ENCODE measurements at places on chromosomes 3 and 15. TPM values are rescaled to one million over a fixed set of nuclear protein-coding genes. Genes with fewer than 3 reads are reported as not detected.

The CLDN1 gene
- 13.1 TPM for total RNA-seq

The SH3GL3 gene
- not detected for total RNA-seq

DNA sequence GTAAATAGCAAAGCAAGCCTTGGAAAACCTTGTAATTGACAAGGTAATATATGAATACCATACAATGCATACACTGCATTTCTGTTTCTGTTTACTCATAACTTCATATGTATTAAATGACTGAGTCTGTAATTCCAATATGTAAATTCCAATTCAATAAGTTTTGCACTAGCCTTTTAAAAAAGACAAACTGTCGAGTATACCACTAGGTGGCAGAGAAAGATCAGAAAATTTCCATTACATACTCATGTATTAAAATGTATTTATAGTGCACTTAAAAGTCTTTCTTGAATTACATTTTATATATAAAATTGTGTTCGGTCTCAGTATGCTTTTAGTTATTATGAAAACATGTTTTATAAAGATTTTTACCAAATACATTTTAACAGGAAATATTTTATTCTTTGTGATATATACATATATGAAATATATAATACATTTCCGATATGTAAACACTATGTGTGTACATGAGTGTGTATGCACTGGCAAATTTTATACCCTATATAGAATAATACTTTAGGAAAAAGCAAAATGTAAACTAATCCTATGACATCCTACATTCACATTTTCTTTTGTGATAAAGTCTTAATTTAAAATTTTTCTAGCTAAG lies 216.8 kb downstream of the VGLL3 start:
- H3K4me1 ChIP-seq, result peaks cover 11% of the 10 kb centered on the region
- DNase-seq, result no peak
- H3K4me3 ChIP-seq, result no peak overlapping the region
- no peak overlapping the region for H3K27ac ChIP-seq
- H3K36me3 ChIP-seq, result no peaks in the 10 kb centered on the region
- no peaks in the 10 kb centered on the region for H3K27me3 ChIP-seq

- H3K36me3 ChIP-seq, result peaks cover 2% of the 10 kb centered on the region
- no peak overlapping the region for H3K27ac ChIP-seq
- peaks cover 3% of the 10 kb centered on the region for H3K4me1 ChIP-seq
Observed at GRCh38 chr3:13457593-13457992, 22.5 kb upstream of the HDAC11 start.

The GP5 gene
- total RNA-seq, result not detected

- peaks cover 7% of the 10 kb centered on the region for H3K36me3 ChIP-seq
- H3K4me3 ChIP-seq, result no peak overlapping the region
- H3K4me1 ChIP-seq, result no peaks in the 10 kb centered on the region
- no peak for DNase-seq
- no peaks in the 10 kb centered on the region for H3K27me3 ChIP-seq
Observed at GRCh38 chr15:56598991-56599390, 134.1 kb upstream of the MNS1 start.

GRCh38 chr3:171094411-171094810 lies 67.9 kb upstream of the SLC2A2 start:
- peaks cover 16% of the 10 kb centered on the region for H3K36me3 ChIP-seq
- H3K27ac ChIP-seq, result no peak overlapping the region
- peaks cover 24% of the 10 kb centered on the region for H3K4me1 ChIP-seq
- no peak overlapping the region for H3K4me3 ChIP-seq
- DNase-seq, result no peak

DNA sequence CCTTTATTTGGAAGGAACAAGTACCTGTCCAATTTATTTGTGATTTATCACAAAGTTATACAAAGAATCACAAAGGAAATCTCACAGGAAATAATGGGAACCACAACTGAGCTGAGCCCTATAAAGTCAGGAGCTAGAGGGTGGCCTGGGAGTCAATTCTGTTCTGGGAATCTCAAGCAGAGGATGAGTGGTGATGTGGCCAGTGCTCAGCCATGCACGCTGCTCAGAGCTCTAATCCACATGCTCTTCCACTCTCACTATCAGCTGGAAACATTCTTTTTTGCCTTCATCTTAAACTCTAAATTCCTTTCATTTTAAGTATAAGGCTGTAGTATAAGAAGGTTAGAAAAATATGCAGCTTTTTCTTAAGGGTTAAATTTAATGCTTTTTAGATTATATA lies 36.6 kb downstream of the UACA start:
- DNase-seq, result no peak
- H3K36me3 ChIP-seq, result peaks cover 1% of the 10 kb centered on the region
- H3K27ac ChIP-seq, result peak overlapping the region; percentile 82
- H3K4me3 ChIP-seq, result no peak overlapping the region

The FETUB gene
- not detected for total RNA-seq

DNA sequence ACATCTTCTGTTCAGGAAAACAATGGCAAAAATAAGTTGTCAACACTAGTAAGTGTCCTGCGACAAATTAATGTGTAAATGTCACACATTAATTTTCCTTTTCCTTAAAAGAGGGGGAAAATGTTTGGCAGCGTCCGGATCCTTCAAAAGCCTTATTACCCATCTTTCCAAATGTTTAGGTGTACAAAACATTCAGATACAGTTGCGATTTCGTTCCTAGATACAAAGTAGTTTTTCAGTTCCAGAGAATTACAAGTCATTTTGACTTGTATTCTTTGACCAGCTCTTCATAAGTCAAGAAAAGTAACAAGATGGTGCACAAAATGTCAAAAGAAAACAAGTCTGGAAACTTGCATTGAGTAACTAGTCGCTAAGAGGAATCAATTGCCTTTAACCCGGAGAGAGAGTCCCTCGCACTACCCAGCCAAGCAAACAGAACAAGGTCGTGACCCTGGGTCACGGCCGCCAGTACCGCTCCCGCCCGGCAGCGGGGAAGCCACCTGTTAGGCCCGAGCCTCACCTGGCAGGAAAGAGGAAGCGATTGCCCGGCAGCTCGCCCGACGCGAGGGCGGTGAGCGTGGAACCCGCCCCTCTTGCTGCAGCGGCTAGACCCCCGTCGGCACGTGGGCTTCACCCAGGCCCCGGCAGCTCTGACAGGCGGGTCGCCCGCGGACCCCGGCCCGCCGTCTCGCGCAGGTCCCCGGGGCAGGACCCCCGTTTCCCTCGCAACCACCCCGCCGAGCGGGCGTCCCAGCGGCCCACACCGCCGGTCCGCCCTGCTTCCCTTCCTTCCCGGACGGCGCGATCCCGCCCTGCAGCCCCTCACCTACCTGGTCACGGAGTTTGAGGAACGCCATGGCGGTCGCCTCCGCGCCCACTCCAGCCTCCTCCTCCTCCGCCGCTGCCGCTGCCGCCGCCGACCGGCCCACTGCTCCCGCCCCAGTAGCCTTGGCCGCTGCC lies 61.0 kb upstream of the ANKRD28 start:
- H3K36me3 ChIP-seq, result peaks cover 2% of the 10 kb centered on the region
- peaks cover 14% of the 10 kb centered on the region for H3K4me1 ChIP-seq
- no peak for DNase-seq
- H3K27ac ChIP-seq, result no peak overlapping the region

DNA sequence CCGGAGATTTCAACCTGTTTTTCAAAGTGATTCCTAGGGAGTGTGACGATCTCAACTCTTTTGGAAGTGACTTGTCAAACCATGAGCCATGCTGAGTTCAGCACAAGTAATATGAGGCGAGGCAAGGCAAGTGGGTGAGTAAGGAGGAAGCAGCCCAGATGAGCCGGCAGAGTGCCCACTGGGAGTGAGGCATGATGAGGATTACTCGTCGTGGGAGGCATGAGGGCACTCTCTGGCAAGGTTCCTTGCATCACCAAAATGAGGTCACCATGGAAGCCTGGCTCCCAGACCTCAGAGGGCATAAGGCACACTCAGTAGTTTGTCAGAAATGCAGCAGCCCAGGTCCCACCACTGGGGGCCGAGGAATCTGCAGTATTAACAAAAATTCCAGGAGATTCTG lies 636.1 kb downstream of the MAGI1 start:
- no peak overlapping the region for H3K27ac ChIP-seq
- peaks cover 7% of the 10 kb centered on the region for H3K4me1 ChIP-seq
- H3K27me3 ChIP-seq, result no peaks in the 10 kb centered on the region
- H3K4me3 ChIP-seq, result no peak overlapping the region
- no peaks in the 10 kb centered on the region for H3K36me3 ChIP-seq
- peak; percentile 51 for DNase-seq

The OSBPL10 gene
- total RNA-seq, result 44.1 TPM

- H3K27me3 ChIP-seq, result no peaks in the 10 kb centered on the region
- peaks cover 16% of the 10 kb centered on the region for H3K36me3 ChIP-seq
- no peak within 1 kb of the TSS for H3K4me3 ChIP-seq
- peak; percentile 89 for DNase-seq
- peak within 1 kb of the TSS; percentile 92 for H3K27ac ChIP-seq
Observed at GRCh38 chr3:48621461-48621869, at the start of gene TMEM89. Gene TMEM89 (minus strand): TSS chr3:48621769. CDS start chr3:48621756, 13 bp downstream.

The IL12A gene
- total RNA-seq, result 1.9 TPM

DNA sequence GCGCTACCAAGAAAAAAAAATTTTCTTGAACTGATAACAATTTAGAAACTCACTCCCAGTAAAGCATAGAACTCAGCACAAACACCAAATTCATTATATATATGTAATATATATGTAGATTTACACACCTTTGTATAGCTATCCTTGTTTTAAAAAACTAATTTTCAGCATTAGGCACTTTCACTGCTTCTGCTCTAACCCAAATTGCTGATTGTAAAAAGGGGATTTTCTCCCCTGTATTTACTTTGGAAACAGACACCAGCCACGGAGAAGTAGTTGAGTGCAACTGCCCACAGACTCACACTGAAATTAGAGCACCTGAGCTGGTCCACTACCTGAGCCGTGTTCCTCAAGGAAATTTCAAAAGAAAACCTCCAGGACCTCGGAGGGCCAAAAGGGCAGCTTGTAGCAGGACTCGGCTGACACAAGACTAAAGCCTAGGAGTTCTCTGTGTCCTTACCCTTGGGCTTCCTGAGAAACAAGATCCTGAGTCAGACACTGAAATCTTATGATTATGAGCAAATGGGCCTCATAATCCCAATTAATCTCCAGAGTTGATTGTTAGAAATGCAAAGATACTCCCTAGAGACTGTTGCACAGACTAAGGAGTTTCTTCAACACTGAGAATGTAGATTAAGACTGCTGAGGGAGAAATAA lies 106.0 kb downstream of the TNIK start:
- H3K4me3 ChIP-seq, result no peak overlapping the region
- peaks cover 60% of the 10 kb centered on the region for H3K4me1 ChIP-seq
- no peak for DNase-seq
- H3K36me3 ChIP-seq, result no peaks in the 10 kb centered on the region
- H3K27ac ChIP-seq, result no peak overlapping the region
- H3K27me3 ChIP-seq, result no peaks in the 10 kb centered on the region

- H3K36me3 ChIP-seq, result no peaks in the 10 kb centered on the region
- H3K27ac ChIP-seq, result peak overlapping the region; percentile 88
- no peak for DNase-seq
- H3K4me3 ChIP-seq, result no peak overlapping the region
- H3K27me3 ChIP-seq, result peaks cover 14% of the 10 kb centered on the region
- H3K4me1 ChIP-seq, result peaks cover 16% of the 10 kb centered on the region
Observed at GRCh38 chr3:72185549-72186399, 400.8 kb upstream of the PROK2 start.

- H3K27ac ChIP-seq, result no peak overlapping the region
- H3K36me3 ChIP-seq, result no peaks in the 10 kb centered on the region
- H3K27me3 ChIP-seq, result no peaks in the 10 kb centered on the region
- H3K4me1 ChIP-seq, result peaks cover 3% of the 10 kb centered on the region
- DNase-seq, result no peak
Observed at GRCh38 chr15:64731012-64731804, 44.2 kb downstream of the RBPMS2 start.

The AGBL1 gene
- not detected for total RNA-seq

The ZNF717 gene
- total RNA-seq, result 9.0 TPM

- no peak for DNase-seq
- no peak overlapping the region for H3K27ac ChIP-seq
- H3K4me3 ChIP-seq, result no peak overlapping the region
Observed at GRCh38 chr3:62238003-62238402, 135.3 kb downstream of the FEZF2 start.

The GUCA1C gene
- total RNA-seq, result not detected

DNA sequence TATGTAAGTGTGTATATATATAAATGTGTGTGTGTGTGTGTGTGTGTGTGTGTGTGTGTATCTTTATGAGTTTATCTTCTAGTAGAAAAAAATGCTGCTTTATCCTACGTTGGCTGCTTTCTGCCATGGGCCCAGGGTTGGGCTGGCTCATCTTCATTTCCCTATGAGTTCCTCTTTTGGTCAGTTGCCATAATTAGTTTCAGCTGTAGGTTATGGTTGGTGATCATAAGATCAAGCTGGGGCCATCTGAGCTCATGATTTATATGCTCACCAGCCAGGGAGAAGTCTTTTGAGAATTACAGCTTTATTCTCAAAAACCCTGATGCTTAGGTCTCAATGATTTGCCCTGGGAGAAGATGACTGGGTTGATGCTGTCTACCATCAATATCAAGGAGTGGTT lies 775.8 kb upstream of the ARPP21 start:
- H3K27me3 ChIP-seq, result peaks cover 7% of the 10 kb centered on the region
- H3K4me3 ChIP-seq, result no peak overlapping the region
- DNase-seq, result no peak
- peaks cover 32% of the 10 kb centered on the region for H3K4me1 ChIP-seq

DNA sequence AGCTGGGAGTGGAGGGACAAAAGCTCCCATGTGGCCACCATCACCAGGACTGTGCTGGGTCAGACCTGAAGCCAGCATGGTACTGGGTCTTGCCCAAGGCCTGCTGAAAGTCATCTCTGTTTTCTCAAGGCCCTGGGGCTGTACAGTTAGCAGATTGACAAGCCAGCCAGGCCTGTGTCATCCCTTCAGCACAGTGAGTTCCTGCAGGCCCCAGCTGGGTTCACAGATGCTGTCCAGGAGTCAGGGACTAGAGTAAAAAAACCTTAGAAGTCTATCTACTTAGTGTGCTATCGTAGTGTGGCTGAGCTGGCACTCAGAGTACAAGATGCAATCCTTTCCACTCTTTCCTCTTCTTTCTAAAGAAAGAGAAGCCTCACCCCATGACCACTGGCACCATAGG lies 246.0 kb upstream of the NAALADL2 start:
- H3K4me1 ChIP-seq, result no peaks in the 10 kb centered on the region
- H3K36me3 ChIP-seq, result no peaks in the 10 kb centered on the region
- H3K27me3 ChIP-seq, result no peaks in the 10 kb centered on the region
- no peak for DNase-seq

DNA sequence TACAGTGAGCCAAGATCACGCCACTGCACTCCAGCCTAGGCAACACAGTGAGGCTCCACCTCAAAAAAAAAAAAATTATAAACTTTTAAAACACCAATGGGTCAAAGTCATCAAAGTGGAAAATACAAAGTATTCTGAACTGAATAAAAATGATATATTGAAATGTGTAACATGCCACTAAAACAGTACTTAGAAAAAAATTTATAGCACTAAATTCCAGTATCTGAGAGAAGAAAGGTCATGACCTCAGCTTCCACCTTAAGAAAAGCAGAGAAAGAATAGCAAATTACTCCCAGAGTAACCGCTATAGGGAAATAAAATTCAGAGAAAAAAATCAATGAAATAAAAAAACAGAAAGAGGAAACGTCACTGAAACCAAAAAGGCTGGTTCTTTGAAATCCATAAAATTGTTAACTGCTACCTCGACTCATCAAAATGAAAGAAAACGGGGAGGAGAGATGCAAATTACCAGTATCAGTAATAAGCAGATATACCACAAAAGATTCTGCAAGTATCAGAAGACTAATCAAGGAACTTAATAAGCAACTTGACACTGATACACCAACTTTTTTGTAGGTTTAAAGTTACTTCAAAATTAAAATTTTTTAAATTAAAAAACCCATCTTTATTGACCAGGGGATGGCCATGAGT lies 20.8 kb downstream of the ATP13A3 start:
- no peak overlapping the region for H3K27ac ChIP-seq
- H3K4me3 ChIP-seq, result no peak overlapping the region
- no peaks in the 10 kb centered on the region for H3K36me3 ChIP-seq
- H3K27me3 ChIP-seq, result no peaks in the 10 kb centered on the region
- peaks cover 17% of the 10 kb centered on the region for H3K4me1 ChIP-seq
- DNase-seq, result no peak

All from chondrocyte (in vitro differentiated cells).